ENCODE measurements at places on chromosomes 5 and 9. TPM values are rescaled to one million over a fixed set of nuclear protein-coding genes. Genes with fewer than 3 reads are reported as not detected.

- DNase-seq: no peak
Observed at GRCh38 chr5:116305899-116306298, 221.1 kb downstream of the COMMD10 start.

- no peak for DNase-seq
Observed at GRCh38 chr9:89791754-89792153, 186.9 kb downstream of the GADD45G start.

DNA sequence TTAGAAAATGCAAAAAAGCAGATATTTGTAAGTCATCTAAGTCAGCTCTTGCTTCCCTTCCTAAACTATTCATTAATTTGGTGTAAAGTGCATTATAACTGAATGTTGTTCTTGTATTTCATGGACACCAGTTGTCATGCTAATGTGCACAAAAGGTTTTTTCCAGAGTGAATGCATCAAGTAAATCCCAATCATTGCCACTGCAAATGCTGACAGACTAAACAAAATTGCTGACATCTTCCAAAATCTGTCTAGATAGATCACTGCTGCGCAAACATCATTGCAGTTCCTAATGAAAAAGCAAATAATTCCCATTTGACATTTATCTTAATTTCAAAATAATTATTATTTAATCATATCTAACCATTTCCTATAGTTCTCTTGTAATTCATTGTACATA lies 161.7 kb downstream of the PDE4D start:
- DNase-seq: no peak

DNA sequence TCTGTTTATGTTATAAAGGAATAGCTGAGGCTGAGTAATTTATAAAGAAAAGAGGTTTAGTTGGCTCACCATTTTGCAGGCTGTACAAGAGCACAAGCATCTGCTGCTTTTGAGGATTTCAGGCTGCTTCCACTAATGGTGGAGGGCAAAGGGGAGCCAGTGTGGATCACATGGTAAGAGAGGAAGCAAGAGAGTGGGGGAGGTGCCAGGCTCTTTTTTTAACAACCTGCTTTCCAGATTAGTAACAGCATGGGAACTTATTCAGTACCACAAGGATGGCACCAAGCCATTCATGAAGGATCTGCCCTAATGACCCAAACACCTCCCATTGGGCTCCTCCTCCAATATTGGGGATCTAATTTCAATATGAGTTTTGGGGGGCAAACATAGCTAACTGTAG lies 40.4 kb downstream of the CCL28 start:
- no peak for DNase-seq

DNA sequence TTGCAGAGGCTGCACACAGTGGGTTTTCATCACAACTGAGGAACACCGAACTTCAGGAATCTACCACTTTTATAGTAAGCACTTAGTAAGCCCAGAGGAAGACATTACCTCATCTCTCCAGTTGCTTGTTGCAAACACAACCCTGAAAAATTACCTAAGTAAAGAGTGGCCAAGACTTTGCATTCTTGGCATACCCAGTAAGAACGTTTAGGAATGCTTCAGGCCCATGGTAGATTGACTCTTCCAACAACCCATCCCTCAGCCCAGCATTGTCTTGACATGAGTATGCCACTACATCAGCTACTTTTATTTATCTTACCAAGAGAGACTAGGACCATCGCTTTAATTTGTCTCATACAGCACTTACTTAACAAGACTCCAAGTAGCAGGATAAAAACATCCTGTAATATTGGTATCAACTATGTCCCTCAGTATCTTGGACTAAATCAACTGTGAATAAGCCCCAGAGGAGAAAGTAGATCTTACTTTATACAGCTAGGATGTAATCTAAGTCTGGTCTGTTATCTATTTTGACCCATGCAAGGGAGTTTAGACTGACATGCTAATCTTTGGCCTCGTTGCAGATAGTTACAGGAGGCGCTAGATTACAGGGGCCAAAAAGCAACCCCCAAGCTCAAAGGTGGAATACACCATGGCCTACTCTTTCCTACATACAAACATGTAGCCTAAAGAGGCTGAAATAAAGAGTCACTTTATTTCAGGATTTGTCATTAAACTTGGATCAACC lies 114.9 kb downstream of the INVS start:
- DNase-seq: peak; percentile 1

DNA sequence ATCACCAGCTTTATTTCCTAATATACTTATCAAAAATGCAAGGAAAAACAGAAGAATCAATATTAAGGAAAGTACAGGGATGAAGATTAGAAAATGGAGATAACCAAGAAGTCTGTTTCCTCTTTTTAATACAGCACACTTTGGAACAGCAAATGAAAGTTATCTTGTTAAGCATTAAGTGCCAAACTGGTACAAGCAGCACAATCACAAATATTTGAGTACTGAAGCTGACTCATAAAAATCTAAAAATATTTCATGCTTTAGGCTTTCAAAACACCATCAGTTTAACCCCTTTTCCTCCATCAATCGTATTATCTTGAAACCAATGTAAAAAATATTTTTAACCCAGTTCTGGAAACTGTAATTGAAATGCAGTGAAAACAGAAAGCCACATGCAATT lies 2.7 kb downstream of the FBXW11 start:
- DNase-seq: peak; percentile 54

The ECPAS gene
- 69.0 TPM for total RNA-seq

The ISL1 gene
- total RNA-seq: 1.4 TPM

The PRR16 gene
- 2.4 TPM for total RNA-seq

The HACD4 gene
- total RNA-seq: not detected

The CD14 gene
- not detected for total RNA-seq

The PCDHGA10 gene
- 0.23 TPM for total RNA-seq

All from PC-3 (cell line).